ENCODE measurements at places on chromosomes 5 and 9. TPM values are rescaled to one million over a fixed set of nuclear protein-coding genes. Genes with fewer than 3 reads are reported as not detected.

DNA sequence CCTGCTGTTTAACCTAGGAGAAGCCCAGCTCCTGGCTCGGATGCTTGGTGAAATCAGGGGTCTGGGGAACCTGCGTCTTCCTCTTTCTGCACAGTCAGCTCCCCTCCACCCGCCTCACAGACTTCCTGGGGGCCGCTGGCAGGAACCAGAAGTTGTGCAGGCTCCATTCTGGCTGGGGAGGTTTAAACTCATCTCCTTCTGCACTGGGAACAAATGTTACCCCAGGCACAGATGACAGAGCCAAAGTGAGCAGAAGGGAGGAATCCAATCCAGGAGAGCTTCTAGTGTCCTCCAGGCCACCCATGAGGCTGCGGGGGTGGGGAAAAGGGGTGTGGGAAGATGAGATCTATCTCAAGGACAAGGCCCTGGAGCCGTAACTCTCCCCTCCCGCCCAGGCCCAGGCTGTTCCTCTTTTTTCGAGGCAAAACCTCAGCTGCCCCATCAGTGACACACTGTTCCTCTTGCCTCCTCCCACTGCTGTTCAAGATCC is 31.2 kb downstream of the KCNMB1 start:
- peak; percentile 72 for DNase-seq
- peak overlapping the region; percentile 52 for H3K27ac ChIP-seq
- no peaks in the 10 kb centered on the region for H3K36me3 ChIP-seq
- peaks cover 6% of the 10 kb centered on the region for H3K27me3 ChIP-seq

DNA sequence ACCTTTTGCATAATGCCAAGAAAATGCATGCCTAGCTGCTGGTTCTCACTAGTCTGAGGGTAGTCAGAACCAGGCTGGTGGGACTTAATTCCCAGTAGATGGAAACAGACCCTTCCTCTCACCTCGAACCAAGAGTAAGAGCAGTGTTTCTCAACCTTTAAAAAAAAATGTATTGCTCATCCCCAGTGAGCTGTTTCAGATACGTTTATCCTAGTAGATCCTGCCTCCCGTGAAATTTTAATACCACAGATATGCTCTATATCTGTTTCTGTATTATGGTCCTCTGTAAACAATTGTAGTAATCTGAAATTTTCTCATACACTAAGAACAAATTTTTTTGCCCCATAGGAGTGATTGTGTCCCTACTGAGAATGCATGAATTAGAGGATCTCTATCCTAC is 86.2 kb downstream of the TEK start:
- no peaks in the 10 kb centered on the region for H3K36me3 ChIP-seq
- H3K4me1 ChIP-seq = no peaks in the 10 kb centered on the region
- H3K27me3 ChIP-seq = no peaks in the 10 kb centered on the region
- H3K27ac ChIP-seq = no peak overlapping the region

- H3K4me3 ChIP-seq = no peak overlapping the region
- no peaks in the 10 kb centered on the region for H3K36me3 ChIP-seq
- peak overlapping the region; percentile 85 for H3K27ac ChIP-seq
- H3K27me3 ChIP-seq = no peaks in the 10 kb centered on the region
- no peaks in the 10 kb centered on the region for H3K4me1 ChIP-seq
- no peak for DNase-seq
Measured at GRCh38 chr5:41218929-41219657, 5.8 kb upstream of the C6 start.

DNA sequence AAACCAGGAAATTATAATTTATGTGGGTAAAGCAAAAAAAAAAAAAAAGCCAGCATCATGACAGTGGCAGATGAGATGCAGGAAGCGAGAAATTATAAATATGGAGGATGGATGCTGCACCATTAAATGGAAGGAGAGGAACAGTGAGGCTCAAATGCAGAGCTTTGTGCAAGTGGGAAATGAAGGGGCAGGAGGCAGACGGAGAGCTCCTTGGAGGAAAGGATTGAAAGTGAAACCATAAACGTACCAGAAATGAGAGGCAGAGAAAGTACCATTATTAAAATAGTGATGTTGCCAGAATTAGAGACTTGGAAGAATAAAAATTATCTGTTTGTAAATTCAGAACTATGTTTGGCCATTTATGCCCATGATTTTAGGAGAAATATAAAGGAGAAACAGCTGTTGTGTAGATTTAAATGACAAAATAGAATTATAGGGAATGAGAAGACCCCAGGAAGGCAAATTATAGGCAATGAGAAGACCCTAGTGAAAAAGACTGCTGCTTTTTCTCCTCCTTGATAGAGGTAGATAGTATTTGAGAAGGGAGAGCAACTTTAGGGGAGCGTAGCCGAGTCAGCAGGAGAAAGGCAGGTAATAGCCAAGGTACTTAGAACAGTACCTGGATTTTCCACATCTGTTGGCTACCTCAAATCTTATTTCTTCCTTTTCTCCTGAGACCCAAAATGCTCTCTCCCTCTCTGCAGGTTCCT is 341.0 kb upstream of the CD180 start:
- peak overlapping the region; percentile 50 for H3K27ac ChIP-seq
- DNase-seq = no peak
- H3K4me1 ChIP-seq = peaks cover 5% of the 10 kb centered on the region
- no peaks in the 10 kb centered on the region for H3K36me3 ChIP-seq
- H3K4me3 ChIP-seq = no peak overlapping the region
- H3K27me3 ChIP-seq = no peaks in the 10 kb centered on the region

GRCh38 chr5:96893342-96893741 is 17.0 kb downstream of the ERAP2 start:
- H3K4me3 ChIP-seq = no peak overlapping the region
- H3K27me3 ChIP-seq = no peaks in the 10 kb centered on the region
- H3K27ac ChIP-seq = no peak overlapping the region
- no peaks in the 10 kb centered on the region for H3K4me1 ChIP-seq
- H3K36me3 ChIP-seq = no peaks in the 10 kb centered on the region

The PCDHGB2 gene
- total RNA-seq = 9.4 TPM
